ENCODE measurements at places on chromosomes 13 and 19. TPM values are rescaled to one million over a fixed set of nuclear protein-coding genes. Genes with fewer than 3 reads are reported as not detected.
A peak's percentile ranks its signal among the peaks of the same experiment; 100 is the strongest.

The VSTM2B gene
- not detected for total RNA-seq

GRCh38 chr19:2923510-2923909, 21.3 kb downstream of the ZNF77 start:
- H3K36me3 ChIP-seq = no peaks in the 10 kb centered on the region
- peak; percentile 51 for DNase-seq
- no peaks in the 10 kb centered on the region for H3K27me3 ChIP-seq

DNA sequence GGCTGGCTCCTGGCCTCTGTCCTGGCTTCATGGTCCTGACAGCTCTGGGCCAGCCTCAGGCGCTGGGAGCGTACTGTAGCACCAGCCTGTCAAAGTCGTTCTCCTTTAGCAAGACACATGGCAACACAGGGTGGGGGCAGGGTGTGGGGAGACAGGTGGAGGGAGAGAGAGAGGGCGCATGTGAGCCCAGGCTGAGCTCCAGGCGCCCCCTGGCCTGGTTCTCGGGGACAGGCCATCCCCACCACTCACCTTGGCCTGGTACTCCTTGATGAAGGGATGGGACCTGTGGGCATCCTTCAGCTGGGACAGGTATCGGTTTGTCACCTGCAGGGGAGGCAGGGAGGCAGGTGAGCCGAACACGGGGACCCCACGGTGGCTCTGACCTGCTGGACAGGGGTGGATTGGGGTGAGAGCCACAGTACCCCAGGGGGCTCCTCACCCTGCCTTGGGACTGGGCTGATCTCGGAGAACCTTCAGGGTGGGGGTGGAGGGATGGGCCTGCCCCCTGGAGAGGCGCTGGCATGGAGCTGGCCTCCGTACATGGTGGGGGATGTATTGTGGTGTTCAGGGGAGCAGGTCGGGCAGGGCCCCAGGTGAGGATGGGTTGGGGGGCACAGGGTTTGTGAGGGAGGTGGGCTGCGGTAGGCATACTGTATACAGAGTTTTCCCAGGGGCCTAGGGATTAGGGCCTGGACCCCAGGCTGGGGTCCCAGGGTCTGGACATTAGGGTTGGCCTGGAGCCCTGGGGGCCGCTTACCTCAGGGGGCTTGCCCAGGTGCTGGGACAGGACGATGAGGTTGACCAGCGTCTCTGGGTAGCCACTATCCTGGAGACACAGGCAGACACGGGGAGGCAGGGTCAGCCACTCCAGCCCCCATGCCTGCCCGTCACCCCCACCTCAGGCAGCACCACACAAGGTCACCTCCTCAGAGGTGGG, 3.9 kb upstream of the CERS1 start:
- no peak for DNase-seq
- no peak overlapping the region for H3K4me3 ChIP-seq
- peaks cover 2% of the 10 kb centered on the region for H3K4me1 ChIP-seq
- peaks cover 14% of the 10 kb centered on the region for H3K36me3 ChIP-seq

The GFY gene
- not detected for total RNA-seq

The SLITRK6 gene
- total RNA-seq = 14.6 TPM

DNA sequence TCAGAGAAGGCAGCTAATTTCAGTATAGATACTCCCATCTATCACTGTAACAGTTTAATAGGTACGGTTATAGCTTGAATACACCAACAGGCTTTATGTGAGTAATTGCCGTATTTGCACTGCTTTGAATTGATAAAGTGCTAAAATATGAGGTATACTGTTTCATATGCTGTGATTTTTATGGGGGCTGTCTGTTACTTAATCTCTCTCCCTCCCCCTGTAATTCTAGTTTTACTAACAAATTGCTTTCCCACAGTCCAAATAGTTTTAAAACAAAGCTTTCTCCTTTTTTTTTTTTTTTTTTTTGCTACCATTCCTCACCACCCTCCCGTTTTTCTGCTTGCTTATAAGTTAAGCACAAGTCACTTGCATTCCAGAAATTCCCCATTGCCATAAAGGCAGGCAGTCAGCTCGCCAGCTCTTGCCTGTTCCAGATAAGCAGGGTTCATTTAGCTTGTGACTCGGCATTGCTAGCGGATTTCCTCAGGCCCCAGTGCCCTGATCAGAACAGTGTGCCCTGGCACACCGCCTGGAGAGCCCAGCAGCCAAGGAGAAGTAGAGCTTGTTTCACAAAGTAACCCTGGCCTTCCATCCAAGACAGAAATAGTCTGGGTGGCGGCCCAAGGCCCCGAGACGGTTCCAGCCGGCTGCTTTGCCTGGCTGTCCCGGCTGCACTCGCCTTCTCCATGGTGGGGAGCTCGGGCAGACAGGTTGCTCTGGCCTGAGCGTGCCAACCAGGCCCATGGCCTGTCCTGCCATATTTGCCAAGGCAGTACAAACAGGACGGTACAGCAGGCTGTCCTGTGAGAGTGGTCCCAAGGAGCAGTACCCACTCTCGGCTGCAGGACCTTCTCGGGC, 43.5 kb upstream of the NPAS1 start:
- peaks cover 34% of the 10 kb centered on the region for H3K4me1 ChIP-seq
- peak overlapping the region; percentile 80 for H3K27ac ChIP-seq
- H3K27me3 ChIP-seq = no peaks in the 10 kb centered on the region
- H3K36me3 ChIP-seq = peaks cover 3% of the 10 kb centered on the region
- no peak overlapping the region for H3K4me3 ChIP-seq
- DNase-seq = peak; percentile 97

DNA sequence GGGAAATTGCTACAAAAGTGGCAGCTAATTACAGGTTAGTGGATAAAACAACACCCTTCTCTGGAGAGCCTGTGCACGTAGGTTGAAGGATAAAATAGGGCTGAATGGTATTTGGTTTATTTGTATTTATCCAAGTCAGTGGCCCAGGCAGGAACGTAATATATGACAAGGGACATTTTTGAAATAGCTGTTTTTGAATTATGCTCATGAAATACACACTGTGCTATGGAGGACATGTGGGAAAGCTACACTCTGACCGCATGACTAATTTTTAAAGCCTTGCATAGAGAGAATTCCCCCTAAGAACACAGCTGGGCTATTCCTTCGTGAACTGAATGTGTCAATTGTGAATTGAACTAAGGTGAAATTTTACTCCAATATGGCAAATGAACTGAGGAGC, 292.1 kb upstream of the MAB21L1 start:
- no peaks in the 10 kb centered on the region for H3K27me3 ChIP-seq
- peaks cover 9% of the 10 kb centered on the region for H3K4me1 ChIP-seq
- H3K4me3 ChIP-seq = no peak overlapping the region
- H3K27ac ChIP-seq = no peak overlapping the region
- H3K36me3 ChIP-seq = no peaks in the 10 kb centered on the region

GRCh38 chr19:35408284-35409171, 37.7 kb downstream of the GPR42 start:
- no peaks in the 10 kb centered on the region for H3K4me1 ChIP-seq
- DNase-seq = no peak
- H3K27me3 ChIP-seq = no peaks in the 10 kb centered on the region
- H3K27ac ChIP-seq = no peak overlapping the region
- H3K36me3 ChIP-seq = no peaks in the 10 kb centered on the region
- no peak overlapping the region for H3K4me3 ChIP-seq

The CYTH2 gene
- 25.8 TPM for total RNA-seq
